ENCODE measurements at places on chromosomes 12 and 14.

DNA sequence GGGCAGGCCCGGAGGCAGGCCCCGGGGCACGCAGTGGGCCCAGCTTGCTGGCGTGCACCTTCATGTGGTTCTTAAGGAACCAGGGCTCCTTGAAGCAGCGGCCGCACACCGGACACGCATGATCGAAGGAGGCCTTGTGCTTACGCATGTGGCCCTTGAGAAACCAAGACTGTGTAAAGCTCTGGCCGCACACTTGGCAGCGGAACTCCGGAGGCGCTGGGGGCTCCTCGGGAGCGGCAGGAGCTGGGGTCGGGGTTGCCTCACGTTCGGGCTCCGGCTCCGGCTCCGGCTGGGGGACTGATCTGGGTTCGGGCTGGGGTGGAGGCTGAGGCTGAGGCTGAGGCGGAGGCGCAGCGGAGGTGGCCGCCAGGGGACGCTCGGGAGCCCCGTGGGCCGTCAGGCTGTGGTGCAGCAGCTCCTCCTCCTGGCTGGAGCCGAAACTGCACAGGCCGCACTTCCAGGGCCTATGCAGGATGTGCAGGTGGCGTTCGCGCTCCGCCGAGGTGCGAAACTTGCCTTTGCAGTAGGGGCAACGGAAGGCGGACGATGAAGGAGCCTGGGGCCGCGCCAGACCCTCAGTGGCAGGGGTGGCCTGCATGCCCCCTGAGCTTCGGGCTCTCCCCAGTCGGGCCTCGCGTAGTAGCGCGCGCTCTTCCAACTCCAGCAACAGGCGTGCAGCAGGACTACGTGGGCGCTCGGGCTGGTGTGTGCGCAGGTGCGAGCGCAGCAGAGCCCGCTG lies 6.0 kb downstream of the ZNF219 start:
- peak; percentile 83 for DNase-seq

GRCh38 chr14:69896972-69897371 lies 17.8 kb downstream of the SMOC1 start:
- no peak for DNase-seq

- no peak for DNase-seq
These were observed 5.8 kb upstream of the IFI27 start for GRCh38 chr14:94104731-94105130.

DNA sequence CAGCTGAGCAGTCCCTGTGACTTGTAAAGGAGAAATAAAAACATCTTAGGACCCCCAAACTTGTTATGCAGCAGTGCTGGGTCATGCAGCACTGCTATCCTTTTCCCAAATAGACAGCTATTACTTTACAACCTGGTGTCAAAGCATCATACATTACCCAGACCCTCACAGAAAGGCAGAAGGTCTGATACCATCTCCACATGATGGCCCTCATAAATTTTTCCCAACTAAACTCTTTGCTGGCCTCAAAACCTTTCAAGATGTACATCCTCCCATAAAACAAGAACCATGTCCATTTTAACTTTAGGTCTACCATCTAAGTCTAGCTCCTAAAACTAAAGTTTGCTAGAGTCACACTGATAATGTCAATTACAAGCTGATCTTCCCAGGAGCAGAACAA lies 8.7 kb upstream of the RESF1 start:
- no peak for DNase-seq
